Stimulated activated naive CD8-positive, alpha-beta T cell treated with anti-CD3 and anti-CD28 coated beads, Interleukin-15, Interleukin-2, amounts not matched to agents 100 U/mL and 50 U/mL, for 24 hours (primary cell): ENCODE measurements at places on chromosomes 3 and 15.

DNA sequence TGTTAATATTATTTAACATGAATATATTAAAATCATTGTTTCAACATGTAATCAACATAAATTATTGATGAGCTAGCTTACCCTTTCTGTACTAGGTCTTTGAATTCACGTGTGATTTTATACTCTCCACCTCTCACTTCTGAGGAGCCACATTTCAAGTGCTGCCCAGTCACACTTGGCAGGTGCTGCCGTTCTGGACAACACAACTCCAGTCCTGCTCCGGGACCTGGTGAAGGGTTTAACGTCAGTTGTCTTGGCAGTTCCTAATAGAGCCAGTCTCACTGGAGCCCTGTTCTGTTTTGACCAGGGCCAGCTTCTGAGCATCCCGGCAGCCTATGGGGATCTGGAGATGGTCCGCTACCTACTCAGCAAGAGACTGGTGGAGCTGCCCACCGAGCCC lies 64.1 kb downstream of the LRRK1 start:
- no peak for DNase-seq

GRCh38 chr3:53749448-53749847 lies 96.8 kb downstream of the CHDH start:
- no peak for DNase-seq

DNA sequence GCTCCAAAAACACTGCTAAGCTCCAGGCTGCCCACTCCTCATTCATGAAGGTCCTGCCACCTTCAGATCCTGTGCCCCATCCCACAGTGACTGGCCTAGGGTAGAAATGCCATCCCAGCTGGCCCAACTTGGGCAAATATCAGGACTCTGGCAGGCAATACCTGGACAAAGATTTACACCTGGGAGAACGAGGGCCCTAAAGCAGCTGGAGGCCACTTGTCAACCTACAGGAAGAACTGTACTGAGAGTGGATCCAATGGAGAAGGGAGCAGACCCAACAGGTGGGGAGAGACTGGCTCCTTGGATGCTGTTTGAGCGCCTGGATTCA lies 57.1 kb upstream of the GATA2 start:
- no peak for DNase-seq

- peak; percentile 61 for DNase-seq
Measured at GRCh38 chr15:64092864-64093626, 593 bp downstream of the CIAO2A start.

DNA sequence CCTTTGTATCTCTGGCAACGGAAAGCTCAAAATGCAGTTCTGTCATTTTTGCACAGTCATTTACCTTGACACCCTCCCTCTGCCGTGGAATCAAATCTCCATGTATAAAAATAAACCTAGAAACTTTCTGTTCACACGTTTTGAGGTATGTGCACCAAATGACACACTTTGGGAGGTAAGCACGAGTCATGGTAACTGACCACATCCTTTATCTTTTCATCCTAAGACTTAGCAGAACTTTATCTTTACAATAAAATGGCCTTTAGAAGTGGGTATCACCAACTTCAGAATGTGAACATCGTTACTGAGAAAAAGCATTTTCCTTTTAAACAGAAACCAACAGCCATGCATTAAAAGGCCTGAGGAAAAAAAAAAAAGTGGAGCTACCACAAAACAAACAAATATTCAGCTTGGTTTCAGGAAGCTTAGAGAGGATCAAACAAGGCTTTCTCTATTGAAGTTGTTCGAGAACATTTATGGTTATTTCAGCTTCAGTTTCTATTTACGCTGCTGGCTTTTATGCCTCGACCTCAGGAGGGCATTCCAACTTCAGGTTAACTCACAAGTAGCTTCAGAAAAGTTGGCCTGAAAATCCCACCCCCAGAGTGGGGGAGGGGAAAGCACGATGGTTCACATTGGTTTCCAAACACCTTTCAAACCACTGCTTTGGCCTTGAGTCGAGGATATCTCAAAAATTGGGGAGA lies 171.1 kb upstream of the ICE2 start:
- DNase-seq = peak; percentile 58

DNA sequence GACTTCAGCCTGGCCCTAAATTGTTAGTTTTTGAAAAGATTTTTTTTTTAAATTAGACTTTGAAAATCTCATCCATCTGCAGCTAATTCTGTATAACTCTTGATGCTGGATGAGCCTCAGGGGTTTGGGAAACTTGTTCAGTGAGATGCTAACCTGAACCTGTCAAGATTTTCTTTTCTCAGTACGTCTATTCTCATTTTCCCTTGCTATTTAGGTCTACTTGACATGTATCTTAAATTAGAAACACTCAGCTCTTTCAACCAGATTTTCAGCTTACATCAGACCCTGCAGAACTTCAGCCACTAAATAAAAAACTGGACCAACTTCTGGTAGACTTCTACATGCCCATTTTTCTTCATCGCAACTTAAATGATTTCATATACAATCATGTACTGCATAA lies 61.4 kb downstream of the MFSD1 start:
- no peak for DNase-seq

GRCh38 chr3:124118397-124118796 lies 126.5 kb upstream of the ROPN1 start:
- DNase-seq = no peak

DNA sequence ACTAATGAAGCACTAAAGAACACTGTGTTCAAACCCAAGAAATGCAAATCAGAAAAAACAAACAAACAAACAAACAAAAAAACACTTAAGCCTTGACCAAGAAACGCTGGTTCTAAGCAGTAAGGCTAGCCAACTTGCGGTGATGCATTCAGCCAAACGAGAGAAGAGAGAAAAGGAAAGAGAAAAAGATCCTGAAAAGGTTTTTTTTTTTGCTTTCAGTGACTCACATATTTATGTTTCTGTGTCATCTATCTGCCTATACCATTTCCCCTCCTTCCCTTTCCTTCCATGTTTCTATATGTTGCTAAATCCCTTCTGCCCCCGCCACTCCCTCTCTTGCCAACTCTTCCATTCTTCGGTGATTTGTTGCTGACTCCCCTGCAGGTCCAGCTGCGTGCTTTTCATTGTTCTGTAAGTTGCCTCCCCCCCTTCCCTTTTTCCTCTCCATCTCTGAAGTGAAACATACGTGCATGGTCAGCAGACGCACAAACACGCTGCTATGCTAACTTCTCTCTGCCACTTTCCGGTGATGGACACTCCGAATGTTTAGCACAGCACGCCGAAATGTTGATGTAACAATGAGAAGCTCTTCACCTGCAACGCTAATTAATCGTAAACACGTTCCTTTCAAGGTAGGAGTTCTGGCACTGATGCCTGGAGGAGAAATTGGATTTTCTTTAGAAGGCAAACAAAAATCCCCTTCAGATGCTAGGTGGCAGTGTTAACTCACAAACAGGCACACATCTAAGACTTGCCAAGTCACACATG lies 154.4 kb downstream of the TUSC7 start:
- no peak for DNase-seq
